ENCODE measurements at places on chromosomes 12 and 14.

GRCh38 chr12:19003141-19003540, 126.4 kb upstream of the PLEKHA5 start:
- DNase-seq: no peak

DNA sequence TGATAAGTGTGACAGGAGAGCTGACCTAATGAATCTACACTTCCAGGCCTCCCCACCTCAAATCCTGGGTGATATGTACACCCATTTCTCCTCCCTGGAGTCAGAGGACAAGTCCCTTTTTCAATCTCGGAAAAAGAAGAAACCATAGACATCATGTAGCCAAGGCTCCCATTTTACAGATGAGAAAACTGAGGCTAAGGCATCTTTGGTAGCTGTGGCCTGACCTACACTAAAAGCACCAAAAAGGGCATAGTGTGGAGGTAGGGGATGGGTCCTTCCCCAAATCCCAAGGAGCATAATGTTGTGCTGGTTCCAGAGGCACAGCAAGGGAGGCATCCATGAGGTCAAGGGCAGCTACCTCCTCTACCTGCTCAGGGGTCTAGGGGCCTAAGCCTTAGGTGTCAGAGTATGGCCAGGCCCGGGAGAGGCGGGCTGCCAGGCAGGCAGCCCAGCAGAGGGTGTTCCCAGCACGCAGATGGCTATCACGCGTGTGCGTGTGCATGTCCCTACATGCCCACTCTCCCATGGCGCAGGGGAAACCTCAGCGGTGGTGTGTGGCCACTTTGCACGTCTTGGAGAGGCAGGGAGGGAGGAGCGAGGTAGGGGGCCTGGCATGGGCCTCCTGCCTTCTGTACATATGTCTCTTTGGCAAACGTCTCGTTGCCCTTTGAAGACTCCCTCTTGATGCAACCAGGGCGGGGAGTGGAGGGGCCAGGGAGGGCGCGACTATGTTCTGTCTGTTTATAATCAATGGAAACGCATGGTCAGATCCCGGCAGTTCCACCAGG, 2.5 kb downstream of the PGF start:
- DNase-seq: no peak

DNA sequence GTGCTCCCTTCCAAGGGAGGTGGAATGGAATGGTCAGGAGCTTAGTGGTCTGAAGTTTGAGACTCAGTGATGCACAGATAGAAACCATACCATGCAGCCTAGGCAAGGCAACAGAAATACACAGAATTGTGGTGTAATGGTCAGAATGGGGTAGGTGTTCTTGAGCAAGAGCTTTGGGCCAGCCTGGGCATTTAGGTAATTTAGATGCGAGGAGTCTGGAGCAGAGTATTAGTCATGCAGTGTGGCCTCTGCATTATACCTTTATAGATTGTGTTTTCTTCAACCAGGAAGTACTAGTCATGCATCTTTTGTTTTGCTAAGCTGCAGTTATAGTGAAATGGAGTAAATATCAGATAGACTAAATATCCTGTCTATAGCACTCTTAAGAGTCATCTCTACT, 118.3 kb downstream of the DAAM1 start:
- DNase-seq: no peak

DNA sequence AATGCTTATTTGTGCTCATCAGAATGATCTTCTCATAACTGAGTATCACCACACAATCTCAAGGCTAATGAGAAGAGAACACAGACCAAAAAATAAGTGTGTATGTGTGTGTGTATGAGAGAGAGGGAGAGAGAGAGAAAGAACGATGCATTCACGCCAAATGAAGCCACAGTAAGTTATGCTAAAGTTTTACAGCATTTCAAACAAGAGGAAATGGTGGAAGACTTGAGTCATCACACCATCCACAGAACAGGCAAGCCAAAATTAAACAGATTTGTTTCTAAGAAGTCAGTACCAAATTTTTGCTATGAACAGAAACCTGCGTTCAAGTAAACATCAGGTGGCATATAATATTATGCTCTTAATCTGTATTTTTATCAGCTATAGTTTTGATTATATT, 141.2 kb downstream of the MED13L start:
- no peak for DNase-seq

- no peak for DNase-seq
These were observed 265.9 kb upstream of the NOVA1 start for GRCh38 chr14:26863736-26864135.

GRCh38 chr12:20434996-20435395, 66.7 kb downstream of the PDE3A start:
- DNase-seq: no peak

GRCh38 chr12:104672501-104673265, 215.9 kb downstream of the CHST11 start:
- no peak for DNase-seq

GRCh38 chr14:58866391-58866790, 228.6 kb downstream of the DACT1 start:
- DNase-seq: no peak

DNA sequence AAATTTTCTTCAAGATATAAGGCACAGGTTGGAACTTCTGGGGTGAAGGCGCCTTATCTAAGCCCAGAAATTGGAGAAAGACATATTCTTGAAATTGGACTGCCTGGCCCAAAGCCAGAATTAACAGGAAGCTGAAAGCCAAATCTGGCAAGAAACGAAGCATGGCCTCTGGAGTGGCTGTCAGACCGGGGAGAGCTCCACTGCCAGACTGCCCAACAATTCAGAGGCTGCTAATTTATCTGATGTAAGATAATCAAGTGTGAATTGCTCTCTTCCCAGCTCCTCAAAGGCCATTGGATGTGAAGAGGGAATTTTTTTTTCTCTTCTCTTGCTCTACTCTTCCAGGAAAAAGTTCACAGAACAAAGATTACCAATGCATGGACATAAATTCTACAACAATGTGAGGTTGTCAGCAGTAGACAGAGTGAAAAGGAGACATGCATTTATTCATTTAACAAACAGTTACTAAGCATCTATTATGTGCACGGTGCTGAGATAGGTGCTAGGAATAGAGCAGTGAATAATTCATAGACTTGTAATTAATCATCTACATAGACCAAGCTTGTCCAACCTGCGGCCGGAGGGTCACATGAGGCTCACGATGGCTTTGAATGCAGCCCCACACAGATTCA, at the start of gene GDF3:
TSS of gene GDF3 (minus strand) at position 210 of the 632 bp plus-strand sequence. CDS start at position 163, 47 bp downstream.
- no peak for DNase-seq

GRCh38 chr14:87878959-87879358, 114.0 kb downstream of the GALC start:
- DNase-seq: no peak

GRCh38 chr14:72126561-72126960, 194.3 kb downstream of the RGS6 start:
- no peak for DNase-seq

DNA sequence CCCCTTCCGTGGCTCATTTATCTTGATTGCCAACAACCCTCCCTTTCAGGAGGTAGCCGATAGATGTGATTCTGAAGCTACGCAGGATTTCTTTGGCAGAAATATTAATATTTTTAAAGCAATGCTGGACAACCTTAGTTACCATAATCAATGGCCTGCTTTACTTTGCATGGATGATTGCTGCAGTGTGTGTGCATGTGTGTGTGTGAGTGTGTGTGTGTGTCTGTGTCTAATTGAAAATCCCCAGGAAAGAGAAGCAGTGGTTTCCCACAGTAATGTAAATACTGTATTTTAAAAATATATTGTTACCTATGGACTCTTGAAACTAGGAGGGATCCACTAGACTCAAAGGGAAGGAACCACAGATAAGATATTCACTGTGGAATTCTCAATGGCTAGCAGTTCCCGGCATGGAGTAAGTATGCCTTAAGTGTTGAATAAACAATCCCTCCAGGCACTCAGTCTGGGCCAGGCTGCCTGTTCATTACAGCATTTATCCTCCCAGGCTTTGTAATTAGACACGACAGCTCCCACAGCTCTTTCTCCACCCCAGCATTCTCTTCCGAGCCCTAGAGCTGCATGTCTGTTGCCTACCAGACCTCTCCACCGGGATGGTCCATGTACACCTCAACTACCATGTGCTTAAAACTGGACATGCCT, 22.5 kb upstream of the C14orf132 start:
- DNase-seq: no peak

GRCh38 chr14:74048281-74048680, 29.1 kb downstream of the BBOF1 start:
- DNase-seq: no peak

DNA sequence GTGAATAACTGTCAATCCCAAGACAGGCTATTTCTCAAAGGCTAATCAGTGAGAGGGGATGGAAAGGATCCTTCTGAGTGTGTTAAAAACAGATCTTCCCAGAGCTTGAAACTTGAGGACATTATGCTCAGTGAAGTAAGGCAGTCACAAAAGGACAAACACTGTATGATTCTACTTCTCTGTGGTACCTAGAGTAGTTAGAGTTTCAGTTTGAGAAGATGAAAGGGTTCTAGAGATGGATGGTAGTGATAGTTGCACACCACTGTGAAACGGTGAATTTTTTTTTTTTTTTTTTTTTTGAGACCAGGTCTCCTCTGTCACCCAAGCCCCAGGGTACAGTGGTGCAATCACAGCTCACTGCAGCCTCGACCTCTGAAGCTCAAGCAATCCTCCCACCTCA, 133.8 kb downstream of the SAMD4A start:
- DNase-seq: no peak

- no peak for DNase-seq
These were observed 74.8 kb downstream of the HECTD4 start for GRCh38 chr12:112307317-112308011.
